ENCODE measurements at places on chromosomes 5 and 9.

GRCh38 chr9:94812343-94812742, 85.8 kb downstream of the AOPEP start:
- H3K27me3 ChIP-seq = no peaks in the 10 kb centered on the region
- H3K4me1 ChIP-seq = no peaks in the 10 kb centered on the region
- peaks cover 10% of the 10 kb centered on the region for H3K36me3 ChIP-seq
- no peak overlapping the region for H3K27ac ChIP-seq

- H3K4me1 ChIP-seq = peaks cover 30% of the 10 kb centered on the region
- DNase-seq = peak; percentile 58
- H3K27me3 ChIP-seq = no peaks in the 10 kb centered on the region
- no peak overlapping the region for H3K4me3 ChIP-seq
- H3K27ac ChIP-seq = peak overlapping the region; percentile 78
Measured at GRCh38 chr9:83986765-83987401, 6.3 kb downstream of the RMI1 start.

- H3K27me3 ChIP-seq = no peaks in the 10 kb centered on the region
- H3K36me3 ChIP-seq = no peaks in the 10 kb centered on the region
- H3K4me3 ChIP-seq = no peak overlapping the region
- H3K4me1 ChIP-seq = no peaks in the 10 kb centered on the region
- H3K27ac ChIP-seq = no peak overlapping the region
- DNase-seq = no peak
Measured at GRCh38 chr9:129275626-129276247, 97.7 kb upstream of the IER5L start.

GRCh38 chr9:7216004-7216841, 458.4 kb downstream of the KDM4C start:
- no peaks in the 10 kb centered on the region for H3K4me1 ChIP-seq
- no peak for DNase-seq
- H3K36me3 ChIP-seq = no peaks in the 10 kb centered on the region
- no peaks in the 10 kb centered on the region for H3K27me3 ChIP-seq

GRCh38 chr9:98219364-98219716, 26.9 kb upstream of the CORO2A start:
- no peaks in the 10 kb centered on the region for H3K36me3 ChIP-seq
- DNase-seq = peak; percentile 70
- H3K27me3 ChIP-seq = no peaks in the 10 kb centered on the region
- peak overlapping the region; percentile 69 for H3K27ac ChIP-seq
- peaks cover 13% of the 10 kb centered on the region for H3K4me1 ChIP-seq
- no peak overlapping the region for H3K4me3 ChIP-seq

- no peaks in the 10 kb centered on the region for H3K27me3 ChIP-seq
- no peak overlapping the region for H3K4me3 ChIP-seq
- H3K36me3 ChIP-seq = no peaks in the 10 kb centered on the region
- no peak for DNase-seq
- no peak overlapping the region for H3K27ac ChIP-seq
- H3K4me1 ChIP-seq = no peaks in the 10 kb centered on the region
Measured at GRCh38 chr9:131960311-131960710, 119.4 kb downstream of the MED27 start.

DNA sequence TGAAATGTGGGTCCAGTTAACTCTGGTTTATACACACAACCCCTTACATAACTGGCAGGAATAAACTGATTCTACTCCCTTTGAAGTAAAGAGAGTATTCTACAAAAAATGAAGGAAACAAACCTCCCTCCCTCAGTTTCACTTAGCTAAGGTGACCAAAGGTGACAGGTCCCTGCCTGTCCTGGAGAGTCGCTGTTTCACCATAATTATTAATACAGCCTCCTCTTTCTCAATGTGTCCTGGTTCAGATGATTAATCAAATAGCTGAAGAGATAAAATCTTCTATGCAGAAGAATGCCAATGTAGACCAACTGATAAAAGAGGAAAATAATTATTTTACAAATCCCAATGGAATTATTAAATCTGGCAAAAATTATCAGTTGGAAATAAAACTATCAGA, 163.7 kb upstream of the GNA14 start:
- H3K27me3 ChIP-seq = no peaks in the 10 kb centered on the region
- peaks cover under 1% of the 10 kb centered on the region for H3K4me1 ChIP-seq
- DNase-seq = no peak
- H3K27ac ChIP-seq = no peak overlapping the region

DNA sequence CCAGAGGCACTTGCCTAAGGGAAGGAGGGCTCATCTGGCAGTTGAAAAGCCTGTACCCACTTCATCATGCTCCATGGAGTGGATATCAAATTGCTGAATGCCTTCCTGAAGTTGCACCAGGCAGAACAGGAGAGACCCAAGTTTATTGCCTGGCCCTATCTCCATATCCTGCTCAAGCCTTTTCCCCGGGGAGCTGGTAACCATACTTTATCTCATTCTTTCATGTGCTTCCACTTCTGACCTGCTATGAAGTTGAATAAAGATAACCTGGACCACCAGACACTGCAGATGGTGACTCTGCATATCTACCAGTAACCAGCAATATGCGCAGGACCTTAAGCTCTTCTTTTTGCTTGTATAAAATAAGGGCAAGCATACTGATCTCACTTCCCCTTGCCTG, 1397.5 kb upstream of the CDH6 start:
- H3K27ac ChIP-seq = no peak overlapping the region
- DNase-seq = peak; percentile 3
- no peak overlapping the region for H3K4me3 ChIP-seq
